ENCODE measurements at places on chromosomes 16 and 17.

GRCh38 chr16:53080345-53081031, 25.7 kb downstream of the CHD9 start:
- DNase-seq, result no peak

DNA sequence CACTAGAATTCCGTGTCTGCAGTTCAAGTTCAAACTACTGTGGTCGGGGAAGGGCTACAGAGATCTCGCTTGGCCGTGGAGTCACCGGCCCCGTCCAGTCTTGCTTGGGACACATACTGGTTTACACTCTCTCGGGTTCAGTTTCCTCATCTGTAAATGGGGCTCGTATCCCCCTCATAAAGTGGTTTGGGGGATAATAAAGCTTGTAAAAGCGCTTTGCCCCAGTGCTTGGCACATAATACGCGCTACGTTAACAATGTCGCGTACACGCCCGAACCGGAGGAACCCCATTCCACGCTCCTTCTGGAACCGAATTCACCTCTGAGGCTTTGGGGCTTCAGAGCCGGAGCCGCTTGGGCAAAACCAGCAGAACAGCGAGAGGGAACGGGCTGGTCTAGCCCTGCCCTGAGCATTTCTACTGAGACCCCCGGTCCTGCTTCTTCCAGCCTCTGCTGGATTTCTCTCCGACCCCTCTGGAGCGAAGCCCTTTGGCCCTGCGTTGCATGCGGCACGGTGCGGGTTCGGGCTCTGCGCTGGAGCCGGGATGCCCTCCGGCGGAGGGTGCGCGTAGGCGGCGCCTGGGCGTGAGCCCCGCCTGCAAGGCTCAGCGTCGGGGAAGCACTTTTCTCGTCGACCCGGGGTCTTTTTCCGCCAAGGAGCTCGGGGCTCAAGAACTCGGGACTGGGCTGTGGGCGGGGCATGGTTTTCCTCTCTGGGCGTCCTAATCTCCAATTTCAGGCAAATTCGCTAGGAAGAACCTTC, 26.1 kb upstream of the HOXB13 start:
- peak; percentile 42 for DNase-seq

GRCh38 chr16:12390644-12391043, 413.0 kb downstream of the CPPED1 start:
- DNase-seq, result no peak

DNA sequence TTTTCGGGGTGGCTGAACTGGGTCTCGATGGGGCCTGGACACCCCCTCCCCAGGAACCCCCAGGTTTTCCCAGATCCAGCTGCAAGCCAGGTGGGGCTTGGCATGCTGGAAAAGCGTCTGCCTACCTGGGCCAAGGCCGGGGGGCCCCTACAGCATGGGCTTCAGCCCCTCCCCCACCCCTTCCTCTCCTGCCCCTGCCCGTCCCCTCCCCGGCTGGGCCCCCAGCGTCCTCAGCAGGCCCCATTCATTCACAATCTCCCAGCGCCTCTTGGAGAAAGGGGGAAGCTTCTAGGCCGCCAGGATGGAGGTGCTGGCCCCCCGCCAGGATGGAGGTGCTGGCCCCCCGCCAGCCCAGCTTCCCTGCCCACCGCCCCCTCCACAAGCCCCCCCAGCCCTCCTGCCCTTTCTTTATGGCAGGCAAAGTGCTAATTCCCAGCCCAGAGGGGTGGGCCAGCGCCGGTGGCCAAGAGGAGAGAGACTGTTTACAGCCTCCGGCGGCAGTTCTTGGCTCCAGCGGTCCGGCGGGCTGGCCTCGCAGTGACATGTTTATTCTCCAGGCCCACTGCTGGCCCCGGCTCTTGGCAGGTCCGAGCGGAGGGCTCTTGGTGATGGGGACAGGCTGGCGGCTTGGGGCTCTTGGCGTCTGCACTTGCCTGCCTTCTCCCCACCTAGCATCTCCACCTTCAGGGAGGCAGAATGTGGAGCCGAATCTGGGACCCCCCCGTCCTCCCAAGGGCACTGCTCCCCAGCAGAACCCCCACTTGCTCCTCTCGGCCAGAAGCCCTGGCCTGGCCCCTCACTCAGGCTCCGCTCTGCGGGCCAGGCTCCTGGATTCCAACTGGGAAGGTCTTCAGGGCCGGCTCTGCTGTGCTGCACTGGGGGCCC, 94.4 kb upstream of the CIBAR2 start:
- DNase-seq, result no peak

DNA sequence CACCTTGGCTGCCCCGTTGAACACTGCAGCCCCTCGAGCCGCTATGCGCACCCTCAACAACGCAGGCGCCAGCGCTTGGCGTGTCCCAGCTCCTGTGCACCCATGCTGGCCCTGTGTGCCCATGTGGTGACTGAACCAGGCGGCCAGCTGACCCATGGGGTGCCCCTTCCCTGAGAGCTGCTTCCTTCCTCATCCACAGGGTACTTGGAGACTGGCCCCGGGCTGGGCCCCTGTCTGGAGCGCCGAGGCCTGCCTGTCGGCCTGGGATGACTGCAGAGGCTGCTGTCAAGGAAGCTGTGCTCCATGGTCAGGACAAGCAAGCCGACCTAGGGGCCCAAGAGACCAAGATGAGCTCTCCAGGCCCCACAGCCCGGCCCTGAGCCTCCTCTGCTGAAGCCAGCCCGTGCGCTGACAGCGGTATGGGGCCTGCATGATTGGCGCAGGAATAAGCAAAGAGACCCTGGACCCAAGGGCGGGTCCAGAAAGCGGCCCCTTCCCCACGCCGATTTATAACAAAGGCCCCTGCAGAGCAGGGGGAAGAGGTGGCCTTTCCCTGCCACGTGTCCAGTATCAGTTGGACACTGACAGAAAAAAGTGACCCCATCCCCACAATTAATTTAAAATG, 21.6 kb upstream of the BAHCC1 start:
- no peak for DNase-seq

DNA sequence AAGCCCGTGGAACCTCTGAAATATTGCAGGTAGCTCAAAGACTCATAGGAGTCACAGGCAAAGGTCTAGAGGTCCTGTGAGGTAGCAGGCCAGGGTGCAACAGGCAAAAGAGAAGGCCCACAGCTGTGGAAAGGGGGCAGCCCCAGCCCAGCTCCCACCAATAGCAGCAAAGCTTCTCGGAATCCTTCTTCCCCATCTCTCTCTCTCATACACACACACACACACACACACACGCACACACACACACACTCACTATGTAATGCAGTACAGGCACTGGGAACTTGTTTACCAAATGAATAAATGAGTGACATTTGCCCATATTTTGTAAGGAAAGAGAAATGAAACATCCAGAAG, 16.8 kb upstream of the SUPT4H1 start:
- DNase-seq, result peak; percentile 54

- DNase-seq, result peak; percentile 58
Observed at GRCh38 chr16:68396481-68396880, 51.8 kb downstream of the SMPD3 start.

GRCh38 chr17:71757156-71757555, 363.7 kb upstream of the SOX9 start:
- DNase-seq, result no peak

- DNase-seq, result no peak
Observed at GRCh38 chr16:7236824-7237410, 95.7 kb upstream of the RBFOX1 start.

- DNase-seq, result no peak
Observed at GRCh38 chr17:5468075-5468473, 708 bp downstream of the DHX33 start.

GRCh38 chr17:42980766-42981397, 517 bp downstream of the RUNDC1 start:
- DNase-seq, result peak; percentile 70

DNA sequence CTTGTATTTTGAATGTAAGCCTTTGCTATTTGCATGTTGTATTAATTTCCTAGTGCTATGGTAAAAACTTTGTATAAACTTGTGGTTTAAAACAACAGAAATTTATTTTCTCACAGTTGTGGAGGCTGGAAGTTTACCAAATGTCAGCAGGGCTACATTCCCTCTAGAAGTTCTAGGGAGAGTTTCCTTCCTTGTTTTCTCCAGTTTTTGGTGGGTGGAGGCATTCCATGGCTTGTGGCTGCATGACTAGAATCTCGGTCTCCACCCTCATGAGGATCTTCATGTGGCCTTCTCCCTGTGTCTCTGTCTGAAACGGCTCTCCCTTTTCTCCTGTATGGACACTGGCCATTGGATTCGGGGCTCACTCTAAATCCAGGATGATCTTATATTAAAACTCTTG, 482.2 kb upstream of the GOT2 start:
- DNase-seq, result no peak

DNA sequence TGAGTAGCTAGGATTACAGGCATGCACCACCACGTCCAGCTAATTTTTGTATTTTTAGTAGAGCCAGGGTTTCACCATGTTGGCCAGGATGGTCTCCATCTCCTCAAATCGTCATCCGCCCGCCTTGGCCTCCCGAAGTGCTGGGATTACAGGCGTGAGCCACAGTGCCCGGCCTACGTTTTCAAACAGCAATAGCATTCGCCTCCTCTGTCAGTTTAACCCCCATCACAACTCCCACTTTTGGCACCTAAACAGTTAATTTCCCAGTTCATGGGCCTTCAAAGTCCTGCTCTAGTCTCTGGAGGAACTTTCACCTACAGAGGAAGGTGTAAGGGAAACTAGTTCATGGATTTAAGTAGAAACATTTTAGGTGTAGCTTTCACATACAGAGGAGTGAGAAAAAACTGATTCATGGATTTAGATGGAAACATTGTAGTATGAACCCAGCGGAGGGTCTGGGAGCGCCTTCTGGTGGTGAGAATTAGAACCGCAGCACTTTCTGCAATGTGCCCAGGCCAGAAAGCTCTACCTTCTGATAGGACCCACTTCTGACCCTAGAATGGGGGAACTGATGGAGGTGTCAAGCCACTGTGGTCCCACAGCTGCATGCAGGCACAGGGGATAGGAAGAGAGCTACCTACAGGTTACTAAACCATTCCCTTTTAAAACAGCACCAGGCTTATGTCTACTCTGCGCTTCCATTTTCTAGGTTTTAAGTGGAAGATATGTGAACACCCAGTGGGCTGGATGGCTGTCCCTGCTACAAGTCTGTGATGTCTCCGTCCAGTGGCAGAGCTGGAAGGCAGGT, 12.0 kb upstream of the MEOX1 start:
- DNase-seq, result peak; percentile 80

GRCh38 chr17:34571428-34572130, 7.8 kb upstream of the TMEM132E start:
- DNase-seq, result no peak

DNA sequence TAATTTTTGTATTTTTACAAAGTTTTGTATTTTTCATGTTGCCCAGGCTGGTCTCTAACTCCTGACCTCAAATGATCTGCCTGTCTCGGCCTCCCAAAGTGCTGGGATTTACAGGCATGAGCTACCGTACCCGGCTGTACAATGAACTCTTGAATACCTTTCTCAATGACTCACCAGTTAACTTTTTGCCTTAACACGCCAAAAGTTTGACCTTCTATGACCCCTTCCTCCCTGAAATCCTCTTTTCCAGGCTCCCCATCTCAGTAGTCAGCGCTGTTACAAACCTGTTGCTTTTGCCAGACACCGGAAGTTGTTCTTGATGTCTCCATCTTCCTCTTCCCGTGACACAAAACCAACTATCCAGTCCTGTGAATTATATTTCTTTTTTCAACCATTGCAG, 158.1 kb upstream of the ASIC2 start:
- no peak for DNase-seq

- no peak for DNase-seq
Observed at GRCh38 chr17:78710607-78711006, 71.5 kb downstream of the CYTH1 start.

- DNase-seq, result peak; percentile 84
Observed at GRCh38 chr17:67378454-67379250, 1.6 kb downstream of the PITPNC1 start.

GRCh38 chr16:85616607-85617321, 3.6 kb downstream of the GSE1 start:
- peak; percentile 60 for DNase-seq

- no peak for DNase-seq
Observed at GRCh38 chr17:82013341-82013740, 9.3 kb downstream of the CENPX start.

DNA sequence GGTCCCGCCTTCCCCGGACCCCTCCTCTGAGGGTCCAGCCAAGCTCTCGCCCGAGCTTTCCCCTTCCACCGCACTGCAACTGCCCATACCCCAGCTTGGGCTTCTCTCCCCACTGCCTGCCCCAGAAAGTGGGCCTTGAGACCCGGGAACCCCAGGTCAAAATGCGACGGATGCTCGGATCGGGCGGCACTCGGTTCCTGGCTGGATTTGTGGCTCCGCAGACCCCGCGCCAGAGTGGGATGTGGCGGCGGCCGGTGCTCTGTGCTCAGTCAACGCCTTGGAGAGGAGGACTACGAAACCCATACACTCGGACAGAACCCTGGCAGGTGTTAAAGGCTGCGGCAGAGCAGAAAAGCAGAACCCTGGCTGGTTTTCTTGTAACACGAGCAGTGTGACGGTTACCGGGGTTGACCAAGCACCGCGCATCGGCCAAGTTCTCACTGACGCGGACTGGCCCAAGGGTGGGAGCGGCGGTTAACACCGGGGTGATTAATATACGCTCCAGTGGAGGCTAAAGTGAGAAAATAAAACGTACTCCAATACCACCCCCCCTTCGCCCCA, 885 bp upstream of the SLFN13 start:
- DNase-seq, result peak; percentile 75

DNA sequence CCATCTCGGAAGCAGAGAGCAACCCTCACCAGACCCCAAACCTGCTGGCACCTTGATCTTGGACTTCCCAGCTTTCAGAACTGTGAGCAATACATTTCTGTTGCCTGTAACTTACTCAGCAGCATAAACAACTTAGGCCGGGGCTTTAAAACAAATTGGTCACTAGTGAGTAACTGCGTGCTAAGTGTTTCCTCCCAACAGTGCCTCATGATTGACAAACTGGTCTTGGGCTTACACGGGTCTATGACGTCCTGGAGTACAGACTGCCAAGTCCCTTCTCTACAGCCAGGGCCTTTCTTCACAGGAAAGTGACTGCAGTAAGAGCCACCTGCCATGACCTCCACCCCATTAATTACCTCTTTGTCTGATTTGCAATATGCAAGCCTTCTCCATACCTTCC, 136.7 kb downstream of the XYLT1 start:
- no peak for DNase-seq

DNA sequence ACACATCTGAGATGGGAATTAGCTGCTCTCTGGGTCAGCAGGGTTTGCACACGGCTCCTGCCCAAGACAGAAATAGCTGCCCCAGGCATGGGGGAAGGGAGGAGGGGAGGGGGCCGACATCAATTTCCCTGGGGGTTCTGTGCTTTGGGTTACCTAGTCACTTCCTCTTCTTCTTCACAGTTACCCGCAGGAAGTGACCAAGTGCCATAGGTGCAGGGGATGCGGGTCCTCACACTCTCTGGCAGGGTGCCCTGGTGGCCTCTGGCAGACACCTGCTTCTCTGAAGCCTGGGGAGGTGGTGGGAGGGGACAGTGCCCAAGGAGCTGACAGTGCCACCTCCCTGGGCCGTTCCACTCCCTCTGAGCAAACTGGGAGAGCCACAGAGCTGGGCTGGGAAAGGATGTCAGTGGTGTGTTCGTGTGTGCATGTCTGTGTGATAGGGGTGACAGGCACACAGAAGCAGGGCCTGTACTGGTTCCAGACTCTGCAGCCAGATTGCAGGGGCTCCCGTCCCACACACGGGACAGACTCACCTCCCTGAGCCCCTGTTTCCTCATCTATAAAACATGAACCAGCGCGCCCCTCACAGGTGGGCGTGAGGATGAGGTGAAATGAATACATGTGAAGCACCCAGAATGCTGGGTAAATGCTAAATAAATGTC, 18.2 kb downstream of the SCN4A start:
- peak; percentile 81 for DNase-seq
